Stimulated activated CD8-positive, alpha-beta memory T cell treated with anti-CD3 and anti-CD28 coated beads, Interleukin-15, amount 100 ng/mL, for 1 hour (primary cell): ENCODE measurements at places on chromosomes 2 and 18.

DNA sequence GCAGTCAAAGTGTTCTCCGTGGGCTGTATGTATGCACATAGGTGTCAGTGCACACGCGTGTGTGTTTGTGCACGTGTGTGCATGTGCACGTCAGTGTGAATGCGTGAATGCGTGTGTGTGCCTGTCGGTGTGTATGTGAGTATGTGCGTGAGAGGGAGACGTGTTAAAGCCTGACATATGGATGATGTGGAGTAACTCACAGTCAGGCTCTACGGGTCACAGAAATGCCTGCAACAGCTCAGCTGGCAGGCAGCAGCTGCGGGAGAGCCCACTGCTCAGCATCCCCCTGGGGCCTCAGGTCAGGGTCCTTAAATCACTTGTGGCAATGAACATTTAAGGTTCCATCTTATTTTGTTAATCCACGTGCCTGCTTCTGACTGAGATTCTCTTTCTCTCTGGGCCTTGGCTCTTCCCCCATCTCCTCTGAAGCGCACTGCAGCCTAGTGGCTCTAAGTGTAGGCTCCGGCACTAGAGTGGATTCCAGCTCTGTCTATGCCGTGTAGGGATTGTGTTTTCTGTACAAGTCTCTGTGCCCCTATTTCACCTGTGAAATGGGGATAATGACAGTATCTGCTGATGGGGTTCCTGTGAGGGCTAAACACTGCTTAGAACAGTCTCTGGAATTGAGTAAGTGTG lies 63.0 kb downstream of the DYSF start:
- no peak for DNase-seq

GRCh38 chr18:32812342-32812741 lies 39.5 kb upstream of the KLHL14 start:
- DNase-seq, result no peak

DNA sequence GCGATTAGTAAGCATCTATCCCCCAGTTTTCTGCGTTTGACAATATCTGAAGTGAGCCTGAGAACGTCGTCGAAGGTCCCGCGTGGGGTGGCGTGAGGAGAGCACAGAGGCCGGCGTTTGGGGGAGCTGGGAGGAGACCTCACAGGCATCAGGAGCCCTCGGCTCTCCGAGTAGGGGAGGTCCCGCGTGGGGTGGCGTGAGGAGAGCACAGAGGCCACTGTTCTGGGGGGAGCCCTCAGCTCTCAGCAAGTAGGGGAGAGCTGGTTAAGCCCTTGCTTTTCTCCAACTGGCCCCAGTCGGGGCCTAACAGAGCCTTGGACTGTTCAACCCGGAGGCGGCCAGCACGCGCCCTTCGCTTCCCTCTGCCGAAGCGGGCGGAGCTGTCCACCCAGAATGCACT lies 134.3 kb downstream of the NFATC1 start:
- no peak for DNase-seq

GRCh38 chr18:62365420-62365819 lies 40.3 kb downstream of the TNFRSF11A start:
- DNase-seq, result no peak

GRCh38 chr18:54776282-54776977 lies 51.8 kb upstream of the RAB27B start:
- no peak for DNase-seq

DNA sequence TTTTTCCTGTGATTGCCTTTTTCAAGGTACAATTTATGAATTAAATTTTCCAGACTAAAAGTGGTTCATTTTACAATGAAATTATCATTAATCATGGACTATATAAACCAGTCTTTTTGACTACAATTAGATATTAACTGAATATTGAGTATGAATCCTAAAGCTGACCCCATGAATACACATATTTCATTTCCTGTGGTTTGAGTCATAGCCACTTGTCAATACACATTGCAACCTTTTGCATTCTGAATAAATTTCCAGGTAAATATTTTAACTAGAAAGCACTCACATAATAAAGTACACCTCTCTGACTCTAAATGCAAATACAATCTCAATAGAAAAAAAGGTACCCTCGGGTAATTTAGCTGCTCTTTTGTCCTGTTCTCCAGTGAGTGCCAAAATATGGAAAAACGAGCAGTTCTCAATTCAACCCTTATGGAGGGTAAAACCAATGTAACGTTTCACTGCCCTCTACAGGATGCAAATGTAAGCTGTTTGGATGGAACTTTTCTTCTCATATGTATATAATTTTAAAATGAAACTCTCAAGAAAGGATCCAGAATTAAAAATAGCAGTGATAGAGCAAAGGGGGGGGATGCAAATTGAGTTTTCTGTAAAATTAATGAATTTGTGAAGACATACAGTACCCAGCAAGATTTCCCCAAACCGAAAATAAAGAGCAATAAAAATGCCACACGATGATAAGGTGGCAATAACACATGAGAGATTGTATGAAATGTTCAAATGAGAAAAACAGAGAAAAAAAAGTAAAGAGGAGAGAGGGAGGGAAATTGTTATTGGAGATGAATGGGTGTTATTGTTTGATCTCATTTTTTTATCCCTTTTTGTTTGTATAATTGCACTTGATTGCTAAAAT lies 1795.7 kb upstream of the PIK3C3 start:
- no peak for DNase-seq

GRCh38 chr18:500632-501405 lies at the start of gene COLEC12:
COLEC12 (minus strand) TSS chr18:500701; CDS start chr18:500514, 187 bp downstream.
- no peak for DNase-seq

DNA sequence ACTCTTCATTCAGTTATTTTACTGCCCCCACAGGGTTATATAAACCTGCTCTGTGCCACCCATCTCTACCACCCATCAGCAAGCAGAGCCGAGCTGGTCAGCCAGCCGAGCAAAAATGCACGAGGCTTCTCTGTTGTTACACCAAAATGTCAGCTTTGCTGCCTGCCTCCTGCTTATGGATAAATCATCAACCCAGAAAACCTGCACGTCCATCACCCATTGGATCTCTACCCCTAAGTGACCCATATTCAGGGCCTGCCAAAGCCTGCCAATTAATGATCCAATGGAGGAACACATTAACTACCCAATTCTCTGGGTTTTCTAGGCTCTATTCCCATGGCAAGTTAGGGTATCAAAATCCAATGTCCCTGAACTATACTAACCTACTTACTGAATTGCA lies 365.5 kb upstream of the ACVR2A start:
- DNase-seq, result no peak

DNA sequence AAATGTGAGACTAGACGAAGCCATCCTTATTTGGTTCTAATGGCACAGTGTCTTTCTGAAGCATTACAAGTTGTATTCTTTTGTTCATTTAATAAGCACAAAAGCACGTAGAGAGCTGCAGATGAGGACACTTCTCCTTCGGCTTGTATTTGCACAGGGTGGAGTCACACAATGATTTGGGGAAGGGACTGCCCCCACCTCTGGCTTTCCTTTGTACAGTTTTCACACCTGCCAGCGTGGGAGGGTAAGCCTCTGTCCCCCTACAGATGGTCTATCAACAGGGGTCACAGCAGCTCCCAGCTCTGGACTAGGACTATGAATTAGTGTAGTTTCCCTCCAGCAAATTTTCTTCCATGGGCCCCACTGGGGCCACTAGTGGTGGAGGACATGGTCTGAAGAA lies 108.2 kb upstream of the KLHL14 start:
- DNase-seq, result no peak
